ENCODE measurements at places on chromosomes 4 and X.

- no peak for DNase-seq
These were observed 232.0 kb downstream of the ARHGAP10 start for GRCh38 chr4:147963839-147964238.

DNA sequence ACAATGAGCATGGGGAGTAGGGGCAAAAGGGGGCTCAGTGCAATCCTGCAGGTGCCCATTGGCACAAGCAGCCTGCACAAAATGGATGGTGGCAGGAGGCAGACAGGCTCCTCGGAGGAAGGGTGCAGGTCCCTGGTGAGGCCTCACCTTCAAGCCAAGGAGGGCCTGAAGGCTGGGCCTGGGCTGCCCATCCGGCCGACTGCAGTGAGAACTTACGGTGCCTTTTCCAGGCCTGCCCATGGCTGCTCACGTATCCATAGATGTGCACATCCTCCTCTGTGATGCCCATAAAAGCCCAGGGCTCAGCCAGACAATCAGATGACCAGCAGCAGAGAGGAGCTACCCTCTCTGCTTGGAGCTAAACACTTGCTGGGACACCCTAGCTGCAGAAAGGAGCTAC is 1089.8 kb downstream of the PCDH18 start:
- no peak for DNase-seq

DNA sequence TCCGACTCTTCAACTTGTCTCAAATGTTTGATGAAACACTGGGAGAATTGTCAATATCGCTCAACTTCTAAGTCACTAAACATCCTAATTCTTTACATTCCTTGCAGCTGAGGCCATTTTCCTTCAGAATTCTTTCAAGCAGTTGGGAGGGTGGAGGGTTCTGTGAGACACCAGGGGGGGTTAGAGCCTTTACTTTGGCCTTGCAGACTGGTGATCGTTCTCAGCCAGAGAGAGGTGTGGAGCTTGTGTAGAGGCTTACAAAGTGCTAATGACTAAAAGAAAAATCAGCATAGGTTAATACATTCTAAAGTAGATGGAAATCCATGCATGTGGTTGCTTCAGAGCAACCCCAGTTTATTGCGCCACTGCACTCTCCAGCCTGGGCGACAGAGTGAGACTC is 21.3 kb upstream of the SOX3 start:
- DNase-seq, result no peak

DNA sequence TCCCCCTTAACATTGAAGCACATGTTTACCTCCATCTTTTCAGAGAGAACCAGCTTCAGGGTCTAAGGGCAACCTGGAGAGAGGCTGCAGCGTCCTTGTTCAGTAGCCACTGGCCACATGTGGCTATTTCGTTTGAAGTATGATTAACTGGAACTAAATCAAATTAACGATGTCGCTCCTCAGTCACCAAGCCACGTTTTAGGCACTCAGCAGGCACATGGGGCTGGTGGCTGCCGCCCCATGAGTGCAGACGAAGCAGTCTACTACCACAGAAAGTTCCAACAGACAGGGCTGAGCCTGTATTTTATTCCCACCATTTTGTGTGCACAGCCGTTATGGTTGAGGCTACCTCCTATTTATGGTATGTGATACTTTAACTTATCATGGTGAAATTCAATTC is 99.4 kb downstream of the WFS1 start:
- no peak for DNase-seq

Measured in muscle of arm (tissue), 14 donors.